ENCODE measurements at places on chromosomes 12 and 14.

DNA sequence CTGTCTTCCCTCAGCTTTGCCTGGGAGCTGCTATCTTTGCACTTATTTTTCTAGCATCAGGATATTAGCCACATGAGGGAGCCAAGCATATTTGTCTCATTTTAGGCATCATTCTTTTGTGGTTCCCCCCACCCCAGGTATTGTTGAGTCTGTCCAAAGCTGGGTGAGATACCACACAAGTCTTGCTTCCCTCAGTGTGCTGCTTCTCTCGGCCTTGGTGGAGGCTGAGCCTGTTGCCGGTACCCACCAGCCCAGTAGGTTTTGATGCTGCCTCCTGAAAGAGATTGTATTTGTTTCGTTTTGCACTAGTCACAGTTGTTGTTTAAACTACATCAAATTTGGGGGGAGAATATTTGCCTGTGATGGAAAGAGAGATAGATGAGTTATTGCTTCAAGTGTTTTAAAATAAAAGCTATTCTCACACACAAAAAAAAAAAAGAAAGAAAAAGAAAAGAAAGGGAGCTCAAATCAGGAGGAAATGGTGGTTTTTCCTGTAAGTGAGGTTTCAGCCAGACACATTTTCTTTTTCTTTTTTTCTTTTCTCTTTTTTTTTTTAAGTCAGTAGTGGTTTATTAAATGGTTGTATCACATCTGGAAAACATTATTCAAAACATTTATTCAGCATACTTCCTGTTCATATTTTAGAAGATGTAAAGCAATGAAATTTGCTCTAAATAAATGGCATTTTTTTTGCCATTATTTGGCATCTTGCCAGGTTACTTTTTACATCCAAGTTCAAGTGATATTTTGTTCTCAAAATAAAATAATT, 58.5 kb downstream of the SLC4A8 start:
- peak; percentile 10 for DNase-seq

GRCh38 chr14:28001002-28001401, 765.6 kb upstream of the FOXG1 start:
- no peak for DNase-seq

DNA sequence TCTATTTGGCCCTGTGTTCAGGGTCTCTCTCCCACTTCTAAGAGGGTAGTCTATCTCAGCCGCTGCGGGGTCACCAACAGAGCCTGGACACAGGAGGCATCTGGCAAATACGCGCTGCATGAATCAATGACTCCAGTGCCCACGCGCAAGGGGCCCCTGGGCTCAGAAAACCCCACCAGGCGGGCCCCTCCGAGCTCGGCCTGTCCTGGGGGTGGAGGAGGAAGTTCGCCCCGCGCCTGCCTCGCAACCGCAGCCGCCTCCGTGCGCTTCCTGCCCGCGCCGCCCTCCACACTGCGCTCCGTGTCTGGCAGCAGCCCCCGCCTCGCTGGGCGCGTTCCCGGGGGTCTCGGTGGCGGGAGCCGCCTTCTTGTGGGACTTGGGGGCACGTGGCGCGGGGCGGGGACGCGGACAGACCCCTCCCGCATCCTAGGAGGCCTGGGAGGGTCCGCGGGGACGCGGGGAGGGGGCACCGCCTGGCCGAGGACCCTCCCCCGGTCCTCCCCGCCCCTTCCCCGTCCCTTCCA, 811 bp upstream of the FBRSL1 start:
- DNase-seq = peak; percentile 66

DNA sequence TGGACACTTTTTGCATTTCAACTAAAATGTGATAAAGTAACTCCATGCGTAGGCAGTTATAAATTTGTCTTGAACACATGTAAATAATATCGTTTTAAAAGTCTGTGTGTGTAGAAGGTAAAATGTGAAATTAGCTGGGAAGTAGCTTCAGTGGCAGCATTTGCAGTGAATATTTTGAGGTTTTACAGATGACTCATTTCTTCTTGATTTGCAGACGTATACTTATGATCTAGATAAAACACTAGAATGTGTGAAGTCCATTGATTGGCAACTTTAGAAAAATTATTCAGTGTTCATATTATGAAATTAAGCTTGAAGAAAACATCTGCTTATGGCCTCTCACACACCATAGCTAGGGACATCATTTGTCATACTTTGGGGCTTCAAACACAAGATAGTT, 788.6 kb upstream of the NOVA1 start:
- no peak for DNase-seq

DNA sequence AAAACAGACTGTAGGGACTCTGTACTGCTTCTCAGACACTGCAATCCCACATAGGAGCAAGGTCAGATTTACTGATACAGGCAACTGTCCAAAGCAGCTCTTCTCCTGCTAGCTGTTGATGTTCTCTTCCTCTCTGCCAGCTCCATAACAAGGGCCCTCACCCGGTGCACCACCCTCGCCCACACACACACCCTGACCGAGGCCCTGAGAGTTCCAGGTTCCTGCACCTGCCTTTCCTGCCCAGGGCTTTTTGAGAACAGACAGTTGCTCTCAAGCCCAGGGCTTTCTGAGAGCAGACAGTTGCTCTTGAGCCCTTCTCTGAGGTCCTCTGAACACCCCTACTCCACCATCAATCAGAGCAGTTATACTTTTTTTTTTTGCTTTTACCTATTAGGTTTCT, 233.8 kb upstream of the GARIN6 start:
- no peak for DNase-seq

- no peak for DNase-seq
These were observed 385.4 kb downstream of the CCDC91 start for GRCh38 chr12:28575593-28576205.

DNA sequence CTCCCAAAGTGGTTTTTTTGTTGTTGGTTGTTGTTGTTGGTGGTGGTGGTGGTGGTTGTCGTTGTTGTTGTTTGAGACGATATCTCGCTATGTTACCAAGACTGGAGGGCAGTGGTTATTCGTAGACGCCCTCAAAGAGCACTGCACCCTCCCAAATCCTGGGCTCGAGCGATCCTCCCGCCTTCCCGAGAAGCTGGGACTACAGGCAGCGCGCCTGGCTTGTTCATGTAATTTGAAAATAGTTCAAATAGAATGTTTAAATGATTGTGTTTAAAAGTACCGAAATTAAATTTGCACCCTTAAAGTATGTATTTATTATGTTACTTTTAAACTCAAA, 439 bp upstream of the ANAPC5 start:
- peak; percentile 95 for DNase-seq

DNA sequence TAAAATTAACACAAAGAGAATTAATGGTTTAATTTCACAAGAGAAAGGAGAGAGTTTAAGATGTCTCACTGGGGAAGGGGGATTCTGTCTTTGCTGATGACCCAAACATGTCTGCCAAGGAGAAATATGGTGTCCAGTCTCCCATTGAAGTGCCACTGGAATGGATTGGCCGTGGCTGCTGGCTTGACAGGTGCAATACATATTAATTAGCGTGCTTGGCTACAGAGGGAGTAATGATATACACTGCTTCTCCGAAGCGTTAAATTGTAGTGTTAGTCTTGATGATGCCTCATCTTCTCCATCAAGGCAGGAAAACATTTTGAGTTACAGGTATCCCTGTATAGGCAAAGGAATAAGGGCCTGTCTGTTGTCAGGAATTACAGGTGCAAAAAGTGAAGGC, 393.4 kb upstream of the TMPO start:
- peak; percentile 93 for DNase-seq

DNA sequence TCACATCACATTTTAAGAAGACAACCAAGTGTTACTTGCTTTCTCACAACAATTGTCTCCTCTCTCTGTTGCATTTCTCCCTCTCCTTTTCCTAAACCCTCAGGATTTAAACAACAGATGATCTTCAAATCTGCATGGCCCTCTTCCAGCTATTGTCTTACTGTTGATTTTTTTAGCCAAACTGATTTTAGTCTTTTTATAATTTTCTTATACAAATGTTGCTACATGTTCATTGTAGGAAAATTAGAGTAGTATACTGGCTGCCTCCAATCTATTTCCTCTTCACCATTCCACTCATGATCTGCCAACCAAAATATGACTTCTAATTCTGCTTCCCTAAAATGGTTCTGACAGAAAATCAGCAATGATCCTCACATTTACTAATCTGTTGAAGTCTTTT, 1.4 kb upstream of the KERA start:
- no peak for DNase-seq

DNA sequence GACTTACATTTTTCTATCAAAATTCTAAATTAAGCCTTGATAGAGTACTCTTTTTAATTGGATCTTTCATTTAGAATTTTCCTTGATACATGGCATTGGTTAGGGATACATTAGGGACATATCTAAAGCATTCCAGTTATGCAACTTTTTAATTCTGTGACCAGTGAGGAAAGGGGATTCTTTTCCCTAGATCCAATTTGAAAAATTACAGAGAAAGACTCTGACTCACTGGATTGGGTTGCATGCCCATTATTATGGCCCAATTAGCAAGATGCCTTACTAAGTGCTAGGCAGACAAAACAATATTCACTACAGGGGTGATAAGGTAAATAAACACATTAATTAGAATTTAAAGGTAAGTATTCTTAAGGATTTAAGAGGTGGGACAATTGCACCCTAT, 5.2 kb upstream of the RAD52 start:
- peak; percentile 63 for DNase-seq

DNA sequence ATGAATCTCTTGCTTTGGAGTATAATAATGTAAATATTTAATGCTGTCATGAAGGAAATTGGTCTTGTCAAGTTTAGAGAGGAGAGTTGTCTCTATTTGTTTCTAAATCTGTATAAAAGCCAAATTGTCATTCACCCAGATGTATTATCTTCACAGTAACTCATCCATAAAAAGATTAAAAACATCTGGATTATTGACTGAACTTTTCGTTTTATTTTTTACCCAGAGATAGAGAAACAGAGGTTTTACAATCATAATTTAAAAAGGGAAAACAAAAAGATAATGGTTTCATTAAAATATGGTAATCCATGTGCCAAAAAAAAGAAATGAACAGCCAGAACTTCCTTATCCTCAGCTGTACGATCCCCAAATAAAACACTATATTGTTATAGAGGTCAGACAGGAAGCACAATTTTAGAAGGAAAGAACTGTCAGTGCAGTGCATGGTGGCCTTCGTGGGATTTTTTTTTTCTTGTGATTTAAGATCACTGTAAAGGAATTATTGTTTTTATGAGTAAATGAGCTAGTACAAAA, 125.9 kb downstream of the ACSS3 start:
- DNase-seq = no peak

DNA sequence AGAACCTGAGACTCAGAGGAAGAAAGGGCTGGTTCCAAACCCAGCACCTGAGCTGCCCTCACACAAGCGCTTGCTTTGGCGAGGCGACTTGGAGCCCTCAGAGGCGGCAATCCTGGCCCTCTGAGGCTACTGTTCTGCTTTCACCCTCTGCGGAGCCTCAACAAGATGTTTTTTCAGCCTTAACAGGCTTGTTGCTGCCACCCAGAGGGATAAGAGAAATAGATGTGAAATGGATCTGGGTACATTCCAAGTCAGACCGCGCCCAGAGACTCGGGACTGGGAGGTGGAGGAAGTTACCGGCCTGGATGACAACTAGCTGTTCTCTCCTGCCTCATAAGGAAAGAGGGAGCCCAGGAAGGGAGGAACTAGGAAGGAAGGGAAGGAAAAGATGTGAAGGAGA, 89.6 kb downstream of the TTC7B start:
- DNase-seq = peak; percentile 60

DNA sequence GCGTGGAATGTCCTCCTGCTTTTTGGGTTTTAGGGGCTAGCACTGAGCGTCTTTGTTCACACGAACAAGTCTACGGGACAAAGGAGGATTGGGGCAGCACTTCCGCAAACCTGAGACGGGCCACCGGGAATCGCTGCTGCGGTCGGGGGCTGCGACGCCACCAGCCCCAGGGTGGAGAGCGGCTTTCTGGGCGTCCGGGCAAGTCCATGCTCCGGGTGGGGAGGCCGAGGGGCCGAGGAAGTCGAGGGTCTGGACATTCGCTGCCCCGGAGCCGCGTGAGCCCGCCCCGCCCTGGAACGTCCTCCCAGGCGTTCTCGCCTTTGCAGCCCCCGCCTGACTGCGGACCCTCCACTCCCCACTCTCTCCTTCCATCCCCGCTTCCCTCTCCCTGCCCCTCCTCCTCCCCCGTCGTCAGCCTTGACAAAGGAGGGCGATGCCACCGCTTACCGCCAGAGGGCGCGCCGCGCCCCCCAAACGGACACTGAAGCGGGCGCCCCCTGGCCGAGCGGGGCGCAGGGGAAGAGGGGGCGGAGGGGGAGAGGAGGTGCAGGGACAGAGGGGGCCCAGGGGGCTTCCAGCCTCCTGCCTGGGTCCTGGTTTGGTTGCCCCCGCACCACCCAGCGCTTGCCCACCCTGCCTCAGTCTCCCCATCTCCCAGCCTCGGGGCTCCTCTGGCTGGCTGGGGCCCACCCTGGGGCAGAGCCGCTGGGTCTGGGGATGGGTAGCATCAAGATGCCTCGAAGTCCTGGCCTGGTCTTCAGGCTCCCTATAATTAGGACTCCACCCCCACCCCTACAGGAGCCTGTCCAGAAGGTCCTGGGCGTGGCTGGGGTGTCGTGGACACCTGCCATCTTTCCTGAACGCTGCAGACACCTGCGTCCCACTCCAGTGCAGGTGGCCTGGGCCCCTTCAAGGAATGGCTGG, 39.1 kb upstream of the INF2 start:
- DNase-seq = peak; percentile 68

GRCh38 chr12:69932676-69933552, 107.9 kb downstream of the MYRFL start:
- DNase-seq = no peak

DNA sequence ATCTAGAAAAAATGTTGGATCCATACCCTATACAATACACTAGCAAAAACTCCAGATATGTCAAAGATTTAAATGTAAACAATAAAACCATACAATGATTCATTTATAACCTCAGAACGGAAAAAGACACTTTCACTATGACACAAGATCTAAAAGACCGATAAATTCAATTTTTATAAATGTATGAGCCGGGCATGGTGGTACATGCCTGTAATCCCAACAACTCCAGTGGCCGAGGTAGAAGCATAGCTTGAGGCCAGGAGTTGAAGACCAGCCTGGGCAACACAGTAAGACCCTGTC, 2.5 kb upstream of the SOS2 start:
- DNase-seq = no peak

GRCh38 chr14:91234791-91235114, 9.8 kb downstream of the GPR68 start:
- DNase-seq = no peak

GRCh38 chr12:100672075-100672592, 98.7 kb downstream of the GAS2L3 start:
- DNase-seq = peak; percentile 68

DNA sequence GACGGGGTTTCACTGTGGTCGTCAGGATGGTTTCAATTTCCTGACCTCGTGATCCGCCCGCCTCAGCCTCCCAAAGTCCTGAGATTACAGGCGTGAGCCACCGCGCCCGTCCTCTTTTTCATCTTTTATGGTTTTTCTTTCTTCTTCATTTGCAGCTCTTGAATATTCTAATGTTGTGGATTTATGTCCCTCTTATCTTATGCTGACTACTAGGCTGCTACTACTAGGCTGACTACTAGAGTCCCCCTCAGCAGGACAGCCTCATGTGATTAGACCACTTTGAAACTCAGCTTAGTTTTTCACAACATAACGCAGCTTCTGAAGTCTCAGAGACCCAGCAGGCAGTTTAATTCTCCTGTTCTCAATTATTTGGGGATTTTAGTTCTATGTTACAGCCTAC, 857 bp upstream of the CLEC4E start:
- DNase-seq = no peak
